Bronchus fibroblast of lung (primary cell): ENCODE measurements at places on chromosomes 2 and 18. TPM values are rescaled to one million over a fixed set of nuclear protein-coding genes. Genes with fewer than 3 reads are reported as not detected.

The LYPD1 gene
- total RNA-seq: 0.34 and 1.2 TPM in 2 replicates

The CYTIP gene
- not detected in 2 replicates for total RNA-seq

The IKZF2 gene
- total RNA-seq: 5.0 and 5.9 TPM in 2 replicates

The TMEM178A gene
- total RNA-seq: 0.84 TPM in 1 of 2 replicates, not detected in the other

The PCBP1 gene
- total RNA-seq: 99.7 and 109 TPM in 2 replicates

The CIB4 gene
- not detected in 2 replicates for total RNA-seq

The EFEMP1 gene
- total RNA-seq: 216 and 229 TPM in 2 replicates
